ENCODE measurements at places on chromosomes 13 and 19.

- no peak for DNase-seq
Observed at GRCh38 chr13:50914176-50914700, 4.6 kb downstream of the RNASEH2B start.

GRCh38 chr19:34215006-34215665 is 39.2 kb upstream of the GARRE1 start:
- DNase-seq = no peak

GRCh38 chr13:23098161-23098907 is 82.4 kb upstream of the SGCG start:
- DNase-seq = no peak

DNA sequence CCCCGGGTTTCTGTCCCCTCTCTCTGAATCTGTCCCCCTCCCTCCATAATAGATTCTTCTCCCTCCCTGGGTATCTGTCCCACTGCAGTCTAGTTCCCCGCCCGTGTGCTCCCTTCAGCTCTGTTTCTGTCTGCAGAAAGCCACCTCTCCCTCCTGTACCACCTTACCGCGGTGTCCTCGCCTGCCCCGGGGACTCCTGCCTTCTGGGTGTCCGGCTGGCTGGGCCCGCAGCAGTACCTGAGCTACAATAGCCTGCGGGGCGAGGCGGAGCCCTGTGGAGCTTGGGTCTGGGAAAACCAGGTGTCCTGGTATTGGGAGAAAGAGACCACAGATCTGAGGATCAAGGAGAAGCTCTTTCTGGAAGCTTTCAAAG is 1.3 kb downstream of the FCGRT start:
- no peak for DNase-seq

DNA sequence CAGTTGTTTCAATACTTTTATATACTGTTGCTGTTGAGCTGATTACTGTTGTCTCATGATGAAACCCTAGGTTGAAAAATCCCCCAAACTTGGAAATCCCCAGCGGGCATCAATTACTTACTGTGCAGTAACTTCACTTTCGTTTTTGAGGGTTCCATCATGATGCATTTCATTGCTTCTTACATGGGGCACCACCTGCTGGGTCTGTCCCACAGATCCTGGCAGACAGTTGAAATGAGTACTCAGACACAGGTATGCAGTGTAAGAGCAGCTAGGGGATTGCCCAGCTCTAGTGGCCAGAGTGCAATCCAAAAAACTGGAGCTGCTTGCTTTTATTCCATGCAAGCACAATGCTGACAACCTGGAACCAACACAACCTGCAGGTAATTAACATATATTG is 132.5 kb upstream of the ZNF91 start:
- no peak for DNase-seq

- no peak for DNase-seq
Observed at GRCh38 chr13:68988176-68988575, 1119.5 kb upstream of the ATXN8OS start.

GRCh38 chr19:35745328-35746086 is at the start of the genes PSENEN and U2AF1L4:
Gene PSENEN, plus strand, starts transcription at chr19:35745651. Its CDS starts 280 bp downstream, at chr19:35745931.
Gene U2AF1L4, minus strand, starts transcription at chr19:35745418. Its CDS starts 27 bp downstream, at chr19:35745391.
- peak; percentile 85 for DNase-seq

DNA sequence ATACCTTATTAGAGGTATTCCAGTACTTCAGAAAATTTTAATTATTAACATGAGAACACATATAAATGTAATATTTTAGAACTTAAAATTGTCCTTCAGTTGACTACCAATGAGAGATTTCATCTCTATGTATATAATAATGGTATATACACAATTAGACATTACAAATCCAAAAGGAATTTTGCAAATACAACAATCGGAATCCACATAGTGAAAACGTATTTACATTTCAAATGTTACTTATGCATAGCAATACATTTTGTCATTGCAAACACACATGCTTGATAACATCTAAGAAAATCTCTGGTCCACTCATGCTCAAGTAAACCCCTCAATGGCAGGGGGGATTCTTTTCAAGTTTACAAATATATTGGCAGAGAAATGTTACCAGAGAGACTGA is 2345.2 kb downstream of the PCDH9 start:
- DNase-seq = no peak

GRCh38 chr13:25401958-25402357 is 30.2 kb downstream of the ATP8A2 start:
- DNase-seq = no peak

DNA sequence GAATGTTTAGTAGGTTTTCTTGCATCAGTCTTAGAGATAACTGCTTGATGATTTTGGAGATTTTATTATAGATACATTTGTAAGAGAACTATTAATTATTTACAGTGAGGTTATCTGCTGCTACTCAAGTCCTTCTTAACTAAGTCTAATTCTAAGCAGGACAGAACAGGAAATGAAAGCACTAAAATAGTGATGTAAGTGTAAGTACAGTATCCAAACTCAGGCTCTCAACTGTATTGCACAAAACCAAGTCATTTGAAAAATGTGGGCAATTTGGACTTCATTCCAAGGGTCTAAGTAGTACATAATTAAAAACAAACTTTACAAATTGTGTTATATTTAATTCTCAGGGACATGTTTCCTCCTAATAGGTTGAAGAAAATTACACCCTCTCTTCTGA is 417.1 kb downstream of the ITGBL1 start:
- DNase-seq = no peak

DNA sequence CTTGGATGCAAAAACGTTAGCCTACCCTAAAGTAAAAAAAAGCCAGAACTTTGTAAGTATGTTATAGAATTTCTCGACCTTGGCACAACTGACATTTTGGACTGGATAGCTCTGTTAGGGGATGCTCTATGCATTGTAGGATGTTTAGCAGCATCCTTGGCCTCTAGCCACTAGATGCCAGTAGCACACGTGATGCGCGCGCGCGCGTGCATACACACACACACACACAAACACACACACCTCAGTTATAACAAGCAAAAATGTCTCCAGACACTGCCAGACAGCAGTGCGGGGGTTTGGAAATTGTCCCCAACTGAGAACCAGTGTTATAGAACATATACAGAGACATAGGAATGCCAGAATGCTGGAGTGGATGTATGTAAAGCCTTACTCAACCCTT is 17.2 kb downstream of the ZNF226 start:
- DNase-seq = no peak

DNA sequence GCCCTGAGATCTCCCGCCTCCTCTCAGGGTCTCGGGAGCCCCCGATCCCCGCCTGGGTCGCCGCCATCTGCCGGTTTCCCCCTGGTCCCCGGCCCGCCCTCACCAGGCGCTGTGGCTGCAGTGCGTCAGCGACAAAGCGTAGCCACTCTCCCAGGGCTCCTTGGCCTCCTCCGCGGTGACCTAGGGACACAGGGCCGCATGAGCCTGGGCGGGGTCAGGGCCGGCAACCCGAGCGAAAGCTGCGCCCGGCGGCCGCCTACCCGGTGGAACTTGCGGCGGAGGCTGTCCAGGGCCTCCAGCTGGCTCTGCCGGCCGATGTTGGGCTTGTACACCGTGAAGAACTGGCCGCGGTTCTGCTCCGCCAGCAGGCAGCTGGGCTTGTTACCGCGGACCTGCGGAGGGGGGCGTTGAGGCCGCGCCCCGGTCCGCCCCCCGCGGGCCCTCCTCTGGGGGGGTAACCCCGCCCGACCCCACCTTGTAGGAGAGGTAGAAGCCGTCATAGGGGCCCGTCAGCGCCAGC is 5.3 kb downstream of the GPX4 start:
- no peak for DNase-seq

- no peak for DNase-seq
Observed at GRCh38 chr19:4456843-4457653, 546 bp downstream of the UBXN6 start.

GRCh38 chr13:28541966-28542365 is 47.0 kb upstream of the FLT1 start:
- DNase-seq = no peak

- DNase-seq = no peak
Observed at GRCh38 chr19:42281146-42281826, 12.2 kb downstream of the CIC start.

GRCh38 chr19:50300814-50301606 is 28.2 kb downstream of the KCNC3 start:
- no peak for DNase-seq

DNA sequence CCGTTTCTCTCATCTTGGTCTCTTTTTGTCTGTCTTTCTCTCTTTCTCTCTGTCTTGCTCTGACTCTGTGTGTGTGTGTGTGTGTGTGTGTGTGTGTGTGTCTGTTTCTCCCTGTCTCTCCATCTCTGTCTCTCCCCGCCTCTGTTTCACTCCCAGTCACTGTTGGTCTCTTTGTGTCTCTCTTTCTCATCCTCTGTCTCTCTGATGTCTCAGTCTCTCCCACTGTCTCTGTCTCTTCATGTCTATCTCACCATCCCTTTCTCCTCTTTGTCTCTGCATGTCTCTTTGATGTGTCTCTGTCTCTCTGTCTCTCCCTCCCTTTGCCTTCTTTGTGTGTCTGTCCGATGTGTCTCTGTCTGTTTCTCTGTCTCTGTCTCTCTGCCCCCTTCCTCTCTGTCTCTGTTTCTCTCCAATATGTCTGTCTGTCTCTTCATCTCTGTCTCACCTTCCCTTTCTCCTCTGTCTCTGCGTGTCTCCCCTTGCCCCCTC is 2.5 kb downstream of the NFIC start:
- no peak for DNase-seq

DNA sequence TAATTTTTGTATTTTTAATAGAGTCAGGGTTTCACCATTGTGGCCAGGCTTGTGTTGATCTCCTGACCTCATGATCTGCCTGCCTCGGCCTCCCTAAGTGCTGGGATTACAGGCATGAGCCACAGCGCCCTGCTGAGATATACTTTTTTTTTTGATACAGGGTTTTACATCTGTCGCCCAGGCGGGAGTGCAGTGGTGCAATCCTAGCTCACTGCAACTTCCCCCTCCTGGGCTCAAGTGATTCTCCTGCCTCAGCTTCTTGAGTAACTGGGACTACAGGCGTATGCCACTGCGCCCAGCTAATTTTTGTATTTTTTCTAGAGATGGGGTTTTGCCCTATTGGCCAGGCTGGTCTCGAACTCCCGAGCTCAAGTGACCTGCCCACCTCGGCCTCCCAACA is 2.0 kb downstream of the COLGALT1 start:
- DNase-seq = no peak

DNA sequence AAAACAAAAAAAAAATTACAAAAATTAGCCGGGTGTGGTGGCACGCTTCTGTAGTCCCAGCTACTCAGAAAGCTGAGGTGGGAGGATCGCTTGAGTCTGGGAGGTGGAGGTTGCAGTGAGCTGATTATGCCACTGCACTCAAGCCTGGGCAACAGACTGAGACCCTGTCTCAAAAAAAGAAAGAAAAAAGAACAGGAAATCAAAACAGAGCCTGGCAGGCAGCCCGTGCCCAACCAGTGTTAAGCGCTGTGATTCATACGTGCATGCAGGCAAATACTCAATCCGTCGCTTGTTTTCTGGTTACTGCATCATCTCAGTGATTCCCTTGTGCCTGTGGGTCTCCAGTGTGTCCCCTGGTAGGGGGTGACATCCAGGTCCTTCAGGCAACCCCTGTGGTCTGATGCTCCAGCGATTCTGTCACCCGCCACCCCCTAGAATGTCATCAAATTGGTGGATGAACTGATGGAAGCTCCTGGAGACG is 18.1 kb downstream of the DDX39A start:
- no peak for DNase-seq

DNA sequence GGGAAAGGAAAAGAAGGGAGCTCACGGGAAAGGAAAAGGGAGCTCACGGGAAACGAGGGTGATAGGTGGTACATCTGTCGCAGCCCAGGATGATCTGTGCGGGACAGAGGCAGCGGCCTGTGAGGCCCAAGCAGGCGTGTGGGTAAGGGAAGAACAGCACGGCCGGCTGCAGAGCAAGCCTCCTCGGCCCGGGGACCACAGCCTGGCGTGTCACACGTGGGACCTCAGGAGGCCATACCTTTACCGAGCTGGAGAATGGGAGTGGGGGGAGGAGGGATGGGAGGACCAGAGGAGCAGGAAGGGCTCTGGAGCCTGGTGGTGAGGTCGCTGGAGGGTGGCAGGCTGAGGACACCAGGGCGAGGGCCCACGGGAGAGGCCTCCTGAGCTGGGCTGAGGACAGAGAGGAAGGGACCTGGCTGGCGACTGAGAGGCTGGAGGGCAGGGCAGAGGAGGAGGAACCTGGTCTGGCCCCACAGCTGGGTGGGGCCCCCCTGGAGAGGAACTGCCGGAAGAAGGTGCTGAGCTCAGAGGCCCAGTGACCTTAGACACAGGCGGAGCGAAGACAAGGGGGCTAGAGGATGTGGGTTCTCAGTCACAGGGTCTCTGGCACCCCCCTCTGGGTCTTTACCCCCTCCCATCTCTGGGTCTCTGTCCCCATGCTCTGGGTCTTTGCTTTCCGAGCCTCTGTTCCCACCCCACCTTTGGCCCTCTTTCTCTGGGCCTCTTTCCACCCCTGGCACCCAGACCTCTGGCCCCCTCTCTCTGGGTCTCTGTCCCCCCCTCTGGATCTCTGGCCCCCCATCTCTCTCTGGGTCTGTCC is 2.9 kb upstream of the FTL start:
- no peak for DNase-seq

DNA sequence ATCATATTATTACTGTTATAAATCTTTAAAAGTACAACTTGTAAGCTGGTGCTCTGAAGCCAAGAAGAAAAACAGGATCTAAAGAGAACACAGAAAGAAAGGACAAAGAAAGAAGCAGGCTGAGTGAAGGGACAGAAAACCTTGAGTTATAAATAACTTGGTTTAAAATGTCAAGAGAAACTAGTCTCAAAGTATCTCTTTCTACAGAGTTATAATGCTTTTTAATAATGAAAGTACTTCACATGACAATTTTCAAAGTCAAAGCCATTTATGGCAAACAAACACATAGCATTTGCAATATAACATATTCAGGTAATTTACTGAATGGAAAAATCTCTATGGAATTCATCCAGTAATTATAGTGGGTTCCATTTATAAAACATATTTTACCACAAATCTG is 33.4 kb downstream of the CAB39L start:
- no peak for DNase-seq

DNA sequence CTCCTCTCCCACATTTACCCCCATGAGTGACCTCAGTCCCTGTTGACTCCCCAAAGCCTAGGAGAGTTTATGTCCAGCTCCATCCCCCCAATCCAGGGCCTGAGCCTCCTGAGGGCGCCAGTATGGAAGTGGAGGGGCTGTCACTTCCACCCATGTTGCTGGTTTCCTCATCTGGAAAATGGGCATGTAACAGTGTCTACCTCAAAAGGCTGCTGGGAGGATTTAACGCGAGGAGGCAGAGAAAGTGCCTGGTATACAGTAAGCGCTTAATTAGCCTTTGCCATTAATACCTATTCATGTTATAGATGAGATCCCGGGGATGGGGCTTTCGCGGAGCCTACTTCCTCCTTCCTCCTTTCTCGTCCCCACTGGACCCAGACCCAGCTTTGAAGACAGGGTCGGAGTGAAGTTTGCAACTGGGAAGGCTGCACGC is 476 bp downstream of the TYK2 start:
- no peak for DNase-seq

- no peak for DNase-seq
Observed at GRCh38 chr13:110444226-110444653, 117.3 kb downstream of the RAB20 start.

DNA sequence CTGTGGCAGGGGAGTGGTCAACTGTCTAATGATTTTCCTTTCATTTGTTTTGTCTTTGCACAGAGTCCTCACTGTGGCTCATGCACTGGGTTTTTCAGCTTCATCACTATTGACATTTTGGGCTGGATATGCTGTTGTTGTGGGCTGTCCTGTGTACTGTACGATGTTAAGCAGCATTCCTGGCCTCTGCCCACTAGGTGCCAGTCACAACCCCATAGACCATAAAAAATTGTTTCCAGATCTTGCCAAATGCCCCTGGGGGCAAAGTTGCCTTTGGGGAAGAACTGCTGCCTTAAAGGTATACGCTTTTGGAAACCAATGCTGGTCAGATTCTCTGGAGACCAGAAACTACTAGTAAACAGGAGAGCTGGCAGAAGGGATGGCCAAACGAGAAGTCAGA is 310.4 kb downstream of the SPRY2 start:
- DNase-seq = no peak

GRCh38 chr13:112735791-112736190 is 46.0 kb downstream of the ATP11A start:
- no peak for DNase-seq
